Placental pericyte (primary cell): ENCODE measurements at places on chromosomes 3 and 15. TPM values are rescaled to one million over a fixed set of nuclear protein-coding genes. Genes with fewer than 3 reads are reported as not detected.

The GRAMD2A gene
- total RNA-seq: 0.14 and 0.88 TPM in 2 replicates

The ROBO2 gene
- 0.66 and 4.7 TPM in 2 replicates for total RNA-seq

The UROC1 gene
- total RNA-seq: not detected in 2 replicates

The PIK3CA gene
- 26.9 and 34.8 TPM in 2 replicates for total RNA-seq

The RPP25 gene
- 15.0 and 23.9 TPM in 2 replicates for total RNA-seq

The IL5RA gene
- not detected in 2 replicates for total RNA-seq

The A4GNT gene
- total RNA-seq: not detected in 2 replicates

The CCDC54 gene
- not detected in 2 replicates for total RNA-seq

The HCLS1 gene
- total RNA-seq: 3.1 and 5.3 TPM in 2 replicates

The AEN gene
- total RNA-seq: 71.3 and 155 TPM in 2 replicates

The TRH gene
- total RNA-seq: not detected in 2 replicates

The SGO1 gene
- 0.44 and 15.5 TPM in 2 replicates for total RNA-seq

The TBC1D23 gene
- total RNA-seq: 56.0 and 66.6 TPM in 2 replicates

The NR1I2 gene
- total RNA-seq: under 0.01 TPM in 1 of 2 replicates, not detected in the other

The CCDC13 gene
- total RNA-seq: 0.22 and 0.57 TPM in 2 replicates

The TMEM45A gene
- total RNA-seq: 28.0 and 33.6 TPM in 2 replicates

The USP13 gene
- total RNA-seq: 5.9 and 13.0 TPM in 2 replicates

The ECE2 gene
- total RNA-seq: not detected in 2 replicates

The NLGN1 gene
- 0.44 and 6.7 TPM in 2 replicates for total RNA-seq

The SERINC4 gene
- total RNA-seq: not detected in 2 replicates

The LMOD3 gene
- total RNA-seq: not detected in 2 replicates

The C2CD4A gene
- not detected in 2 replicates for total RNA-seq

The DCP1A gene
- total RNA-seq: 13.8 and 18.3 TPM in 2 replicates

The SUCNR1 gene
- total RNA-seq: under 0.01 and 0.22 TPM in 2 replicates

The INTS14 gene
- 31.1 and 43.1 TPM in 2 replicates for total RNA-seq

The NRROS gene
- total RNA-seq: 1.3 and 2.0 TPM in 2 replicates

The XCR1 gene
- not detected in 2 replicates for total RNA-seq

The GUCA1C gene
- not detected in 2 replicates for total RNA-seq

The DHX36 gene
- 52.5 and 54.3 TPM in 2 replicates for total RNA-seq

The ZPLD1 gene
- 0.14 and 0.22 TPM in 2 replicates for total RNA-seq

The BCHE gene
- 0.57 TPM in 1 of 2 replicates, not detected in the other for total RNA-seq
